ENCODE measurements at places on chromosomes 16 and 17. TPM values are rescaled to one million over a fixed set of nuclear protein-coding genes. Genes with fewer than 3 reads are reported as not detected.

Gene TMEM235
- total RNA-seq: not detected

Gene CETP
- total RNA-seq: not detected

Gene PRR11
- total RNA-seq: 66.4 TPM

Gene EXOC3L1
- total RNA-seq: not detected

Gene NME1
- 317 TPM for total RNA-seq

Gene GFER
- total RNA-seq: 43.7 TPM

Gene NDE1
- 52.5 TPM for total RNA-seq

Gene AP1G1
- total RNA-seq: 44.9 TPM

Gene CCDC200
- not detected for total RNA-seq

Gene GPR139
- total RNA-seq: not detected

Gene CHST6
- 1.0 TPM for total RNA-seq

Gene ZNF594
- total RNA-seq: 5.4 TPM

Gene KRTAP4-4
- not detected for total RNA-seq

Gene TMC5
- not detected for total RNA-seq

Gene HAP1
- total RNA-seq: under 0.01 TPM

Gene GLP2R
- total RNA-seq: not detected

Gene ACE
- total RNA-seq: 0.89 TPM

Gene SLC5A2
- total RNA-seq: not detected

Gene MAF
- total RNA-seq: 0.89 TPM

Gene HSD17B1
- total RNA-seq: 0.84 TPM

Gene TPSG1
- not detected for total RNA-seq

Gene NPIPA8
- total RNA-seq: not detected

Gene GH2
- not detected for total RNA-seq

Gene INCA1
- total RNA-seq: 0.17 TPM

Gene ALOX12B
- not detected for total RNA-seq

Gene ADAM11
- 0.50 TPM for total RNA-seq

Gene ITGAD
- not detected for total RNA-seq

Gene GGT6
- not detected for total RNA-seq

Gene TNFSF13
- total RNA-seq: 1.2 TPM

Gene FXR2
- total RNA-seq: 30.6 TPM

Gene PDILT
- total RNA-seq: not detected

Gene SPNS3
- total RNA-seq: not detected

Gene EIF3CL
- total RNA-seq: 147 TPM

Gene PYY
- total RNA-seq: 0.45 TPM

Gene PLD6
- 1.6 TPM for total RNA-seq

Gene MYH13
- under 0.01 TPM for total RNA-seq

Gene SMIM36
- not detected for total RNA-seq

Gene ATP1B2
- total RNA-seq: not detected

Gene RASL10B
- total RNA-seq: 5.1 TPM

Gene MYADML2
- total RNA-seq: not detected

Gene SYT17
- 0.84 TPM for total RNA-seq

Gene RNF43
- total RNA-seq: not detected

Data from bronchus fibroblast of lung (primary cell).